ENCODE measurements at places on chromosomes 11 and 22. TPM values are rescaled to one million over a fixed set of nuclear protein-coding genes. Genes with fewer than 3 reads are reported as not detected.

DNA sequence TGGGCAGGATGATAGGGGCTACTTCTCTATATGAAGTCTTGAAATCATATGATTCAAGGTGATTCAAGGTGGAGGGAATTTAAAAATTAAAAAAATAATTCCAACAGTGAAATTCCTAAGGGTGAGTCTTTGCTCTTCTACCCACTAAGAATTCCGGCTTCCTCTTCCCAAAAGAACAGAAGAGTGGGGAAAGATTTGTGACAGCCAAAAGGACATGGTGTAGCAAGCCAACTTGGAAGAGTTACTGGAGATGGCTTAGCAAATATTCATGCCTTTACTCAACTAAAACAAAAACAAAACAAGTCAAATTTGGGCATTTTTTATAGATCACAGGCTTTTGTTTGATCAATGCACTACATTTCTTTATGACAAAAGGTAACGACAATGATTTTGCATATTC lies 12.3 kb downstream of the ZBED5 start:
- peaks cover 14% of the 10 kb centered on the region for H3K36me3 ChIP-seq
- no peaks in the 10 kb centered on the region for H3K27me3 ChIP-seq
- H3K27ac ChIP-seq = no peak overlapping the region
- peaks cover 10% of the 10 kb centered on the region for H3K4me1 ChIP-seq

GRCh38 chr11:33699515-33700062 lies 1.0 kb downstream of the C11orf91 start:
- H3K27ac ChIP-seq = peak overlapping the region; percentile 14
- H3K27me3 ChIP-seq = peaks cover 25% of the 10 kb centered on the region
- H3K4me3 ChIP-seq = peak overlapping the region; percentile 48

GRCh38 chr22:44582016-44582415 lies 84.0 kb upstream of the RTL6 start:
- H3K27ac ChIP-seq = no peak overlapping the region
- peaks cover 5% of the 10 kb centered on the region for H3K4me1 ChIP-seq
- peaks cover 12% of the 10 kb centered on the region for H3K27me3 ChIP-seq
- H3K4me3 ChIP-seq = no peak overlapping the region
- H3K36me3 ChIP-seq = no peaks in the 10 kb centered on the region
- no peak for DNase-seq

DNAJB7 gene
- total RNA-seq = not detected

DNA sequence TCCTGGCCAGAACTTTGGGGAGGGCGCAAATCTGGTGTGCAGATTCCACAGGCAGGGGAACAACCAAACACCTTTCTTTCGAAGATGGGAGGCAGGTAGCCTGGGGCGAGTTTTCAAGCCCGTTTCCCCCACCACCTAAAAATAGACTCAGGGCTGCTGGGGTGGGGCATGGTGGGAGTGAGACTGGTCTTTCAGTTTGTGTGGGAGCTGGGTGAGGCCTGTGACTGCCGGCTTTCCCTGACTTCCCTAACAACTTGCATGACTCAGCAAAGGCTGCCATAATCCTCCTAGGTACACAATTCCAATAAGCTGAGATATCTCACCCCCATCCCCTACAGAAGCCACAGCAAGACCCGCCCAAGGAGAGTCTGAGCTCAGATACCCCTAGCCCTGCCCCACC lies 4.3 kb upstream of the OR5B12 start:
- no peak for DNase-seq
- H3K36me3 ChIP-seq = no peaks in the 10 kb centered on the region
- peaks cover 8% of the 10 kb centered on the region for H3K27me3 ChIP-seq
- no peak overlapping the region for H3K4me3 ChIP-seq
- no peak overlapping the region for H3K27ac ChIP-seq

NXPE4 gene
- total RNA-seq = not detected

GRCh38 chr22:19082101-19082500 lies 40.1 kb downstream of the DGCR2 start:
- H3K27me3 ChIP-seq = no peaks in the 10 kb centered on the region
- peaks cover 17% of the 10 kb centered on the region for H3K4me1 ChIP-seq
- no peak for DNase-seq

SLC15A3 gene
- 2.0 TPM for total RNA-seq

DNA sequence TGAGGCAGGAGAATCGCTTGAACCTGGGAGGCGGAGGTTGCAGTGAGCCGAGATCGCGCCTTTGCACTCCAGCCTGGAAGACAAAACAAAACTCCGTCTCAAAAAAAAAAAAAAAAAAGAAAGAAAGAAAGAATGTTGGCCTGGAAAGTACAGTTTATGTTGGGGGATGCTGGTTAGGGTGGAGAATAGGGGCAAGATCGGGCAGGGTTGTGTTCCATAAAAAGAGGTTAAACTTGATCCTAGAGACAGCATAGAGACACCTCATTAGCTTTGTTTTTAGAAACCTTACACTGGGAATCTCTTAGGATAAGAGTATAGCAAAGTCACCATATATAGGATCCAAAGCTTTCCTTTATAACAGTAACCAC lies 1.9 kb upstream of the FTH1 start:
- no peak overlapping the region for H3K27ac ChIP-seq
- peak overlapping the region; percentile 19 for H3K4me3 ChIP-seq
- no peaks in the 10 kb centered on the region for H3K27me3 ChIP-seq
- peaks cover 59% of the 10 kb centered on the region for H3K4me1 ChIP-seq
- peaks cover 29% of the 10 kb centered on the region for H3K36me3 ChIP-seq

- no peak overlapping the region for H3K4me3 ChIP-seq
- no peaks in the 10 kb centered on the region for H3K36me3 ChIP-seq
- H3K27ac ChIP-seq = no peak overlapping the region
- DNase-seq = no peak
- H3K27me3 ChIP-seq = peaks cover 2% of the 10 kb centered on the region
These were observed 34.2 kb upstream of the CSNK2A3 start for GRCh38 chr11:11387207-11387606.

PRDM10 gene
- 14.3 TPM for total RNA-seq

DNA sequence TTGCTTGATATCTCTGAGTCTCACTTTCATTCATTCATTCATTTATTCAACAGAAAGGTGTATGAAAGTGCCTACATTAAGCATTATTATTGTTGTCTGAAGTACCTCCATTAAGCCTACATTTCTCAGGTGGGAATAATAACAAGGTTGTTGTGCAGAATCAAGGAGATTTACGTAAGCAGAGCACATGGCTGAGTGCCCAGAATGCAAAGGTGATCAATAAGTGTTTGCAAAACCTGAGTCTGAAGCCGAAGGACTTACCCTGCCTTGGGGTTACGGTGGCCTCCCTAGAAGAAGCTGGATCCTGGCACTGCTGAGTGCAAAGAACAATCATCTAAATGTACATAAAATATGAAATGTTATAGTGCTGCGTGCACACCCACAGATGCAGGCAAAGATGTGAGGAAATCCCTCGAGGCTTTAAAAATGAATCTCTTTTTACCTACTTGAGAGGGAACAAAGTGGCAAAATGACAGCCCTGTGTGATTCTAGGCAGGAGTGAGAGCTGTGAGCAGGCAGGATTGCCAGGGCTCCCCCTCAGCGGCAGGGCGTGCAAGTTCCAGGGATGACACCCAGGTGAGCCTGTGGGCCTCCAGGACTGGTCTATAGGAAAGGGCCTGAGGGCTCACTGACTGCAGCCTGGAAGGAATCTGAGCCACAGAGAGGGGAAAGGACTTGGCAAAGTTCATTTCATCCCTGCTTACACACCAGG lies 133.1 kb upstream of the TBCEL start:
- H3K4me3 ChIP-seq = no peak overlapping the region
- H3K36me3 ChIP-seq = no peaks in the 10 kb centered on the region

SOX10 gene
- not detected for total RNA-seq

DNA sequence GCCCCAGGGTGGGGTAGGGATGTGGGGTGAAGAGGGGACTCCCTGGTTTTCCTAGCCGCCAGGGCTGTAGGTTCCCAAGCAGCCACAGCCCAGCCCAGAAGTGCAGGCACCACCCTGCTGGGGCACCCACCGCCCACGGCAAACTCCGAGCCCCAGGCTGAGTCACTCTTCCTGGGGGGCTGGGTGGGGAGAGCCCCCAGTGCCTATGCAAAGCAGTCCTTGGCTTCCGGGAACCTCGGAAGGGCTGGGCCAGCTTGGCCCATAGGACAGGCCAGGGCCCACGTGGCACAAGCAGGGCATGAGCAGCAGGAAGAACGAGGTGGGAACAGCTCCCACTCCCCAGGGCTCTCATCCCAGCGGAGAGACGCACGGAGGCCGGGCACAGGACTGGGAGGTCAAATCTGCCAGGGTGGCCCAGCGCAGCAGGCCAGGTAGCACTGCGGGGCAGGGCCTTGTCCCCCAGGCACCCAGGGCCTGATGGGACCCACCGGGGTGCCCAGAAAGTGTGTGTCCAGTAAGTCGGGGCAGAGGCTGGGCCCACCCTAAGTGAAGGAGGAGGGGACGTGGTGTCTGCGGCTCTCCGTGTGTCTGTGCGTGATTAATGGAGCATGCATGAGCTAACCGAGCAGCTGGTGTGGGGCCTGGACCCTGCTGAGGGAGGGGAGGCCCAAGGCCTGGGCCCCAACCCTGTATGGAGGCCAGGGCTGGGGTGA lies 4.6 kb upstream of the IL17REL start:
- DNase-seq = peak; percentile 31
- H3K27ac ChIP-seq = no peak overlapping the region
- no peak overlapping the region for H3K4me3 ChIP-seq

- peak overlapping the region; percentile 35 for H3K27ac ChIP-seq
- peak; percentile 79 for DNase-seq
- H3K4me3 ChIP-seq = peak overlapping the region; percentile 71
- H3K27me3 ChIP-seq = peaks cover 31% of the 10 kb centered on the region
These were observed 4.7 kb upstream of the FAM111B start for GRCh38 chr11:59102259-59102765.

DNA sequence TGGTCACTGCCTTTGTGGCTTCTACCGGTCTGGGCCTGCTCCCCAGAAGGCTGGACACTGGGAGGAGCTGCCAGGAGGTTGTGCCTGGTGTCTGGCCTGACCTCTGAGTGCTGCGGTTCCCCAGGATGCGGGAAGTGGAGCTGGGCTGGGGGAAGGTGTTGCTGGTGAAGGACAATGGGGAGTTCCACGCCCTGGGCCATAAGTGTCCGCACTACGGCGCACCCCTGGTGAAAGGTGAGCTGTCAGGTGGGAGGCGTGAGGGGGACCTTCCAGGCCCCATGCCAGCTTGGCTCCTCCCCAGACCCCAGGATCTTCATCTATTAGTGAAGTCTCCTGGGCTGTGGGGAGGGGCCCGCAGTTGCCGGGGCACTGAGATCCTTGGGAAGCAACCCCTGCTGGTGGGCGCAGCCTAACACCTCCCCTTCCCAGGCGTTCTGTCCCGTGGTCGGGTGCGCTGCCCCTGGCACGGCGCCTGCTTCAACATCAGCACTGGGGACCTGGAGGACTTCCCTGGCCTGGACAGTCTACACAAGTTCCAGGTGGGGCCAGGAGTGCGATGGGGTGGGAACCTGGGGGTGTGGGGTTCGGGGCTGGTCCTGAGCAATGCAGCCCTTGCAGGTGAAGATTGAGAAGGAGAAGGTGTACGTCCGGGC lies 6.7 kb downstream of the AIFM3 start:
- H3K27ac ChIP-seq = no peak overlapping the region
- H3K27me3 ChIP-seq = no peaks in the 10 kb centered on the region
- DNase-seq = no peak
- peaks cover under 1% of the 10 kb centered on the region for H3K4me1 ChIP-seq
- no peak overlapping the region for H3K4me3 ChIP-seq
- no peaks in the 10 kb centered on the region for H3K36me3 ChIP-seq

ZW10 gene
- 21.0 TPM for total RNA-seq

Measured in activated CD8-positive, alpha-beta T cell treated with anti-CD3 and anti-CD28 coated beads, Interleukin-2, amount 10 ng/mL, durations not matched to agents 7 days and 5 days (primary cell).